ENCODE measurements at places on chromosomes 3 and 15.

- DNase-seq = no peak
These were observed 429.3 kb upstream of the AZI2 start for GRCh38 chr3:28777806-28778475.

DNA sequence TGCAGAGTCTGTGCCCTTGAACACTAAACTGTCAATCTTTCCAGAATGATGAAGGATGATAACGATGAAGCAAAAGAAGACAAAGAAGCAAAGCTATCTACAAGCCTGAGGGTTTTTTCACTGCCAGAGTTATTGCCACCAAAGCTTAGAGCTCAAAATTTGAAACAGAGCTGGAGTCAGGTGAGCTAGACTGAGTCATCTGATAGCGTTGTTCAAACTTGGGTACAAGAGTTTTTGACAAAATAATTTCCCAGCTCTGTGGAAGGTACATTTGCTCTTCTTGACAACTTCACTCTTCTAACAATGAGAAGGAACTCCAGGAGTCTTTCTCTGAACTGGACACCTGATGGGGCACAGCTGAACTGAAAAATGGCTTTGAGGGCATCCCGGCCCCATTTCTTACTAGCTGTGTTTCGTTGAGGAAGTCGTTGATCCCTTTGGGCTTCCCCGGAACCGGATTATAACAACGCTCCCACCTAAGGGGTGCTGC, 715 bp downstream of the MCCC1 start:
- no peak for DNase-seq

GRCh38 chr15:51576286-51576850, 46.2 kb downstream of the DMXL2 start:
- no peak for DNase-seq

GRCh38 chr3:168212664-168213285, 117.1 kb upstream of the GOLIM4 start:
- DNase-seq = no peak

DNA sequence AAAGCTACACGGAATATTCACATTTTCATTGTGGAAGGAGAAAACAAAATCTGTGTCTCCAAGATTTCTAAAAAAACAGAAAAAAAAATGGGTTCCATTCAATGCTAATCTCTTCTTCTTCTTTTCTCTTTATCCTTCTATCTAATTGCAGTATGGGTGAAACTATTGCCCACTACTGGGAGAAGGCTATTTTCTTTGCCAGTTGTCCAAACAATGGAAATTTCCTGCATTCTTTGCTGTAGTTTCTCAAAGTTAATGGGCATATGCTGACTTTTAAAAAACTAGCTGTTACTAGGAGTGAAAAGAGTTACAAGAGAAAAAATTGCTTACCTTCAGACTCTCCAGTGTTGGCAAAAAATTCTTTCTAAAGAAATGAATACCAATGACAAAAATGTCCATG, 179.3 kb upstream of the ANKRD28 start:
- no peak for DNase-seq

GRCh38 chr3:145370870-145371269, 790.1 kb downstream of the PLOD2 start:
- no peak for DNase-seq

DNA sequence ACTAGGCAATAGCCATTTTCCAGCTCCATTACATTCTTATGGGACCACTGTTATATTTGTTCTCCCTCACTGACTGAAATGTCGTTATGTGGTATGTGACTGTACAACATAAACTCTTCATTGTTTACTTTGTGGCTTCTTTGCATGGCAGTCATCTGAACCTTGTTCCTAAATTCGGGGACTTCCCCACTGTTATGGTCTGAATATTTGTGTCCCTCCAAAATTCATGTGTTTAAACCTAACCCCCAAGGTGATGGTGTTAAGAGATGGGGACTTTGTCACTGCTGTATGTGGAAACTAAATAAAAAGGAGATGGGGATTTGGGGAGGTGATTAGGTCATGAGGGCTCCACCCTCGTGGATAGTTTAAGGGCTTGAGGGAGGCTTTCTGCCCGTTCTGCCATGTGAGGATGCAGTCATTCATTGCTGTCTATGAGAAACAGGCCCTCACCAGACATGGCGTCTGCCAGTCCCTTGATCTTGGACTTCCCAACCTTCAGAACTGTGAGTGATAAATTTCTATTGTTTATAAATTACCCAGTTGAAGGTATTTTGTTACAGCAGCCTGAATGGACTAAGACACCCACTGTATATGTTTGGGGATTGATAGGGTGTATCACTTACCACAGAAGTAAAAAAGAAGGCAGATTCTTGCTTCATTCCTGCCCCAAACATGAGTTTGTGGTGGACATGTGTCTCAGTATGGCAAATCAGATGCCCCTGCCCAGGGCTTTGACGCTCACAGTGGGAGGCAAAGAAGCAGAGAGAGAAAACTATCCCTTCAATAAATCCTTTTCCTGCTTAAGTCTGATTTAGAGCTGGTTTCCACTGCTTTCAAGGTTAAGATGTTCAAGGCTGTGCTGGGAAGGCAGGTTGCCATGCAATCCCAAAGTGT, 138.0 kb upstream of the UBE2E1 start:
- no peak for DNase-seq

DNA sequence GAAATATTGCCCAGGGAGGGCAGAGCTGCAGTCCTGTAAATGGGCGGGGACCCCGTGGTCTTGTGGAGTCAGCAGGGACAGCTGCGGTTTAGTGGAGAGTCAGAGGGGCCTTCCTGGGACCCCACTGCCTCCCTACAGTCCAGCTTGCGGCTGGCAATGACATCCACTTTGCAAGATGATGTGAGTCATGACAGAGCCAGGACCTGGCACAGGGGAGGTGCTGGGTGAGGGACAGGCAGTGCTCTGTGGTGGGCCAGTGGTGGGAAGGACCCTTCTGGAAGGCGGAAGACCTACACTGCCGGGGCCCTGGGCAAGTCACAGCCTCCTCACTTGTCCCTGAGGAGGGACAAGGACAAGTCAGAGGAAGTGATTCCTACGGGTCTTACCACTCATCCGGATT, 17.8 kb downstream of the APBA2 start:
- DNase-seq = no peak

- no peak for DNase-seq
These were observed 50.9 kb downstream of the C3orf85 start for GRCh38 chr3:109187390-109187789.

- no peak for DNase-seq
These were observed 36.5 kb downstream of the GRIP2 start for GRCh38 chr3:14503706-14504065.

- no peak for DNase-seq
These were observed 203.1 kb downstream of the MINAR1 start for GRCh38 chr15:79635149-79635771.

DNA sequence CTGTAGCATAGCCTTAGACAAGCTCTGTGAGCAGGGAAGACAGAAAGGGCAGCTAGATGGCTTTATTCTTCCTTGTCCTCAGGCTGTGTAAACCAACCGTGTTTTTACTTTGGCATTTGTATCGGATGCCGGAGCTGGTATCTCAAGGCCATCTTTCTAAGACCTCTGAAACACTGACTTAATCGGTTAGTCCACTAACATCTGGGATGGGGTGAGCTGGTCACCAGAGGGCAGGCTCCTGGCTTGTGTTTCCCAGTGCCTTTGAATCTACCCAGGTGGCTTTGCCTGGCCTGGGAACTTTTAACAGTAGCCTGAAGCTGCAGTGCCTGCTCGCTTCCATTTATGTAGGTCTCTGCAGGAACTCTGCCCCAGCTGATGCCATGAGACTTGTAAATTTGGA, 252.7 kb downstream of the NR1D2 start:
- no peak for DNase-seq

DNA sequence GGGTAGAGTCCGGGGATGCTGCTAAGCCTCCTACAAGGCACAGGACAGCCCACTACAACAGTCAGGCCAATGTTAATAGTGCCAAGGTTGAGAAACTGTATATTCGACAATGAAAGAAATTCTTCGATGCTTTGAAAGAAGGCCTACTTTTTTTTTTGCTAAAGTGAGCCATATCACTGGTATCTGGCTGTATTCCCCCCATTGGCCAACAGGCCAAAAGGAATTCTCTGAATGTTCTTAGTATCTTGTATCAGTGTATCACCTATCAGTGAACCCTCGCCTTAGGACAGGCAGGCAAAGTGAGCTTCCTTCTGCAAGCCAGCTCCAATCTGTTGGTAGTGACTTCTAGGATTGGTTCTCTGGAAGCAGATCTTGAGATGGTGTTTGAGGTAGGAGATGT, 74.2 kb downstream of the SNTN start:
- DNase-seq = no peak

DNA sequence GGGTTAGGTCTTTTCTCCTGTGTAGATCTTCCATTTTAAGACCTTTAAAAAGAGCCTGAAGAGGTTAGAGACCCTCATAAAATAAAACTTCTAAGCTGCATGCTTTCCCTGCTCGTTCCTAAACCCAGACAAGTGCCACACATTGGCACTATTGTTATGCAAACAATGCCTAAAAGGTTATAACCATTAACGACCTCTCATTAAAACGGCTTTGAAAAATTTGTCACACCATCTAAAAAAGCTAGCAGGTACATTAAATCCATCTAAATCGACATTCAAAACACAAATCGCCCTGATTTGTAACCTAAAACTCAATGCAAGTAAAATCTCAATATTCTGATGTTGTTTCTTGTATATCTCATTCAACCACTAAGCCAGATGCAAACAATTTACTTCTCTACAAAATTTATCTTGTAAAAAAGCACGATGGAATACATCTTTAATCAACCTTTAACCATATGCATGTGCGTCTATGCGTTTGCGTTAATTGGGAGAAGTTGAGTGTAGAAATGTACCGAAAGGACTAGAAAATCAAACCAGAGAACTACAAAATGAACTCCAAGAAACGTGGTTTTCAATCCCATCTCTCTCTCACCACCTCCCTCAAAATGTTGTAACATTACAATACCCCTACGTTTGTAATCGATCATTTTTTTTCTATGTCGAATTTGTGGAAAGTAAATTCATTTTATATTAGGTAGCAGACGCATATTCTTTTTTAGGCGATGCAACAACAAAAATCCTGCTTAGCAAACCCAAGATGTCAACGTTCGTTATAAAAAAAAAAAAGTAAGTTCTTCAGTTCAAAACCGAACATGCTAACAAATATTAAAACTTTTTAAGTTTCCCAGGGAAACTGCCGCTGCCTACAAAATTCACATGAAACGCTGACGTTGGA, 1.2 kb downstream of the ALDH1A2 start:
- DNase-seq = no peak

GRCh38 chr15:84824260-84825007, 7.3 kb downstream of the ALPK3 start:
- DNase-seq = no peak

DNA sequence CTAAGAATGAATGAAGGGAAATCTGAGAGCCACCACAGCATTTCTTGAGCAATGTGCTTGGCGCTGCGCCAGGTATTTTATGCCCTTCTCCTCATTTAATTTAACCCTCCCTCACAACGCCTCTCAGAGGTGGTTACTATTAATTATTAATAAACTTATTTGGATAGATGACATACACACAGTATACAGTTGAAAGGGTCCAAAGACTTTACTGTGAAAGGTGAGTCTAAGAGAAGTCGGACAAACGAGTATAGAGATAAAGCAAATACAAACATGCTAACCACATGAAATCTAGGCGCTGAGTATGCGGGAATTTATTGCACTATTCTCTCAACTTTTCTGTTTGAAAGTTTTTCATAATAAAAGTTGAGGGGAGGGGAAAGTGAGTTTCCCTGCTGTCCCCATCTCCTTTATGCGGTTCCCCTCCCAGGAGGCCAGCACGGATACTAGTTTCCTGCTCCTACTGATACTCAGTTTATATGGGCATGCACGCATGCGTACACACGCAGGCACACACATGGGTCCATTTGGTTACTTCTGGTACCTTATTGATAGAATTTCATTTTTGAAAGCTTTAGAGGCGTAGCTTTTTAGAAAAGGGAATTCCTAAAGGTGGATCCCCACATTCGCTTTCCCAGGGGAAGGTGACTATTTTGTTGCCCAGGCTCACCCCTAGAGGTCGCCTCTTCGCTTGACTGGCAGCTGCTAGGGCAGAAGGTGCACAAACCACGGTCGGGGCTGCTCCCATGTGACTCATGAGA, 28.5 kb upstream of the KCTD6 start:
- DNase-seq = peak; percentile 38

- DNase-seq = no peak
These were observed 5.2 kb downstream of the C3orf22 start for GRCh38 chr3:126553284-126554084.

GRCh38 chr3:169308654-169309250, 354.8 kb downstream of the MECOM start:
- no peak for DNase-seq

- no peak for DNase-seq
These were observed 249.3 kb upstream of the FEZF2 start for GRCh38 chr3:62622553-62623174.

GRCh38 chr3:162398554-162398953, 901.9 kb downstream of the OTOL1 start:
- DNase-seq = no peak

DNA sequence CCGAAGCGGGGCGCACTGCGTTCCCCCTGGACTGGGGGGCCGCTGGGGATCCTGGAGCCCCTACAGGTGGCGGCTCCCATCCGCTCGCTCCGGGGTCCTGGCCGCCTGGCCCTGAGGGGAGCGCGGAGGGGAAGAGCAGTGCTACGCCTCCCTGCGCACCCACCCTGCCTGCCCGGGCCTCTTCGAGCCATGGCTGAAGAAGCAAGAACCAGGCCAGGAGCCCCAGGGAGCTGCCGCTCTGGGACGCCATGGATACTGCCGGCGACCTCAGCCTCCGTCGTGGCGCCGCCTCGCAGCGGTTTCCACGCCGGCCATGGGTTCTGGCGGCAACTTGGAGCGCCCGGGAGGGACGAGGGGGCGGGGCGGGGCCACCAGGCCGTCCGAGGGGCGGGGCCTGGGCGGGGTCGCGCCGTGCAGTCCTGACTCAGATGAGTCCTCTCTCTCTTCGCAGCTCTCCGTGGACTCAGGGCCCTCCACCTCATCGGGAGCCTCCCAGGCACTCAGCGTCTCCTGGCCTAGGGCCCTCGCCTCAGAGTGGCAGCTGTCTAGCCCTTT, 50.9 kb downstream of the MYL3 start:
- peak; percentile 49 for DNase-seq

DNA sequence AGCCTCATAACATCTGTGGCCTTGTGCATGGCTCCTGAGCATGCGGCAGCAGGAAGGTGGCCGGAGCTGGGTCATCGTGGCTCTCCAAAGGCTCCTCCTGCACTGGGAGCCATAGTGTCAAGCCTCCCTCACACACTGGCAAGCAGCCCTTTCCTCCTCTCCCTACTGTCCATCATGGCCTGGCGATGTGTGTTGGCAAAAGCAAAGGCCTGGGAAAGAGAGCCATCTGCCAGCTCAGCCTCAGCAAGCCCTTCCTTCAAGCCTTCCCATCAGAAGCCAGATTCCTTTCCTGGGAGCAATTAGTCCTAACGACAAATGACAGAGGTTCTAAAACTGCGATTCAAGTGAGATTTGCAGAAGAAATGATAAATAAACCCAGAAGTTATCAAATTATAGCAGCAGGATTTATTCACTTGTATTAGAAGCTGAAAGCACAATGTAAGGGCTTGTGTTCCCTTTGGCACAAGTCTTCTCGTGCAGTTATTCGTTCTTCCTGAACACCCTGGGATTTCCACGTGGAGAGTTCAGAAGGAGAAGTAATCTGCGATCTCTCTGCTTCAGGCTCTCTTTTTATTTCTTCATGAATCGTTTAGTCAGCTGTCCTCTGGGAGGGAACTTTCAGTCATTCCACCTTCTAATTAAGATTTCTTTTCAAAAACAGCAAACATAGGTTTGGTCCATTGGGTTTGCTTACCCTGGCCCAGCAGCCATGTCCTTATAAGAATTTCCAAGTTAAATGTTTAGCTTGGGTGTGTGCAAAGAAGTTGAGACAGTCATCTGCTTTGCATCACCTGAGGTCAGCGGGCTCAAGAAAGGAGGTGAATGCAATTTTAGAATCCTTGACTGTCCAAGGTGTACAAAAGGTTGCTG, 110.3 kb upstream of the TMC3 start:
- no peak for DNase-seq

GRCh38 chr15:62026487-62027262, 33.6 kb downstream of the VPS13C start:
- no peak for DNase-seq

All from stimulated activated CD8-positive, alpha-beta memory T cell treated with anti-CD3 and anti-CD28 coated beads, Interleukin-7, amount 100 ng/mL, for 1 hour (primary cell).